ENCODE measurements at places on chromosomes 2 and 18.

- no peak for DNase-seq
Measured at GRCh38 chr18:24632158-24632988, 171.9 kb downstream of the HRH4 start.

DNA sequence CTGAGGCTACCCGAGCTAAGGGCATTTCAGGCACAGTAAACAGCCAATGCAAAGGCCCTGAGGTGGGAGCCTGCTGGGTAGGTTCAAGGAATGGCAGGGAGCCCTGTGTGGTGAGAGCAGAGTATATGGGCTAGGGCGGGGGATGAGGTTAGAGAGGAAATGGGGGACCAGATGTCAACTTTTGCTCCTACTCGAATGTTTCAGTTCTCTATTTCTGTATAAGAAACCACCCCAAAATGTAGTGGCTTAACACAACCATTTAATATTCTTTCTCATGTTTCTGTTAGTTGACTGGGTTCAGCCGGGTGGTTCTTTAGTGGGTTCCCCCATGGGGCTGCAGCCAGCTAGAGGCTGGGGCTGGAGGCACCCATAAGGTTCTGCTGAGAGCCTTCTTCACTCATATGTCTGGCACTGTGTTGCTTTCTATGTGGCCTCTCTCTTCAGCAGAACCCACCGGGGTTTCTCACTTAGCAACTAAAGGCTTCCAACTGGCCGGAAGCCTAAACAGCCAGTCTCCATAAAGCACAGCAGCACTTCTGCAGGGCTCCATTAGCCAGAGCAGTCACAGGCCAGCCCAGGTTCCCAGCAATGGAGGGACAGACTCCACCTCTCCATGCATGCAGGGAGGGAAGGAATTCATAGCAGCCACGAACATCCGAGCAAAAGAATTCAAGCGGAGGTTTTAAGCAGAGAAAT lies 5.6 kb upstream of the ATOH8 start:
- peak; percentile 63 for DNase-seq

- no peak for DNase-seq
Measured at GRCh38 chr18:22983175-22983574, 50.0 kb downstream of the RBBP8 start.

DNA sequence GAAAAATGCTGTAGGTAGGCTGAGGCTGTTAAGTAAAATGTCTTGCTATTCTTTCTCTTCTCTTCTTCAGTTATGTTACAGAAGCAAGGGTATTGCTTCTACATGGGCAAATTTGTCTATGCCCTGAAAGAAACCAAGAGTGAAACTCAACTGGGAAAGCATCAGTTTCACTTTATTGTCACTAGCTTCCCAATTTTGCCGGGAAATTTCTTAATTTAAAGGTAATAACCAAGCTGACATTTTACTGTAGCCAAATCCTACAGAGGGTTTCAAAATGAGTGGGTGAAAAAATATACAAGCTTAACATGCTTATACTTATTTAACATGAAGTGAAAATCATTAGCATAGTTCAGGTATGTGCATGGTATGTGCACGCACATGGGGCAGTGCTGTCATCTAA lies 3.2 kb downstream of the TANK start:
- DNase-seq: no peak

- DNase-seq: no peak
Measured at GRCh38 chr2:54065411-54065810, 50.0 kb upstream of the ACYP2 start.

GRCh38 chr2:211941216-211941747 lies 597.3 kb downstream of the ERBB4 start:
- DNase-seq: no peak

DNA sequence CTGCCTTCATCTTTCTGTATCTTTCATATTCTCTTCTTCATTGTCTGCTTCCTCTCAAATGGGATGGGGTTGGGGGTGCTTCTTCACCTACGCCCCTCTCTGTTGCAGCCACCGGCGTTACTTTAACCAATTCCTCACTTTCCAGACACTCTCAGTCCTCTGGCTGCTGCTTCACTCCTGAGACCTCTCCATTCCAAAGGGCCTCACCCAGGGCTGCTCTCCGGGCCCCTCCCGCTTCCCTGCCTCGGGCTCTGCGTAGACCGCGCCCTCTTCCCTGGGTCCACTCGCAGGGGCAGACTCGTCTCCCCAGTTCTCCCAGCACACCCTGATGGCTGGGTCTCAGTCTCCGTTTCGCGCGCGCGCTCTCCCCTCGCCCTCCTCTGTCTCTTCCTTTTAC lies 926 bp downstream of the SERPINB8 start:
- no peak for DNase-seq

DNA sequence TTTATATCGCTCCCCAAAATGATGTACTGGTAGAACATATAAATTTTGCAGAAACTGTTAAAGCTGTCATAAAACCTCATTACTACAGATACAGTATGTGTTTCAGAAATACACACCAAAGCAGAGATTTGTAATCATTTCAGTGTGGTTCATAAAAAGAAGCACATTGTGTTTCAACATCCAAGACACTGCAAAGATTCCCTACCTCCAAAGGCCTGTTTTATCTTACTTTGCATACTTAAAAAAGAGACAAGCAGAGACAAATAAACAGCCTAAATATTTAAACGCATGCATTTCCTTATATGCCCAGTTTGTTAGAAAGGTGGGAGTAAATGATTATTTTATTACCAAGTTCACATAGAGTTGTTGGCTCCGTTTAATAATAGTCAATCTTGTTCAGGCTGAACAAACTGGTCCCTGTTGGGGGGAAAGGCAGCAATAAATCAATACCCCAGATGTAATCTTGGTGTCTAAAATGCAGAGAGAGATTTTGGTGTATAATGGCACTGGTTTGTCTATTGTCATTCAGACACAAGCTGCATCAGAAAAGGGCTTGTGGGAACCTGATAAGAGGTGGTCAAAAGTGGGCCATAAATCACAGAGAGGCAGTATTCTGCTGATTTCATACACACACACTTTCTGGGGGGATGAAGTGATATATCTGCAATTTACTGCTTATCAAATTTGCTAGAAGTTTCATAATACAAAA lies 321.4 kb upstream of the ETAA1 start:
- no peak for DNase-seq

GRCh38 chr2:68366083-68366560 lies 1.0 kb downstream of the PLEK start:
- no peak for DNase-seq

DNA sequence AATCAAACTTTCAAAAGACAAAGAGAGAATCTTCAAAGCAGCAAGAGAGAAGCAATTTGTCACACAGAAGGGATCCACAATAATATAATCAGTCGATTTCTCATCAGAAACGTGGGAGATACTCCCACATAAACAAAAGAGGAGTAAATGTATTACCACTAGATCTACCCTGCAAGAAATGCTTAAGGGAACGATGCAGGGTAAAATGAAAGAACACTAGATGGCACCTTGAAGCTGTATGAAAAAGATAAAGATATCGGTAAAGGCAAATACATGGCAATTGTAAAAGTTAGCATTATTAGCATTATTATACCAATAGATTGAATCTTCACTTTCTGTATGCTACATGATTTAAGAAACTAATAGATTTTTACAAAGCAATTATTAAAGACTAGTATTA lies 677.0 kb downstream of the SUCLG1 start:
- no peak for DNase-seq

GRCh38 chr2:240974771-240975572 lies 23.4 kb upstream of the SNED1 start:
- no peak for DNase-seq

DNA sequence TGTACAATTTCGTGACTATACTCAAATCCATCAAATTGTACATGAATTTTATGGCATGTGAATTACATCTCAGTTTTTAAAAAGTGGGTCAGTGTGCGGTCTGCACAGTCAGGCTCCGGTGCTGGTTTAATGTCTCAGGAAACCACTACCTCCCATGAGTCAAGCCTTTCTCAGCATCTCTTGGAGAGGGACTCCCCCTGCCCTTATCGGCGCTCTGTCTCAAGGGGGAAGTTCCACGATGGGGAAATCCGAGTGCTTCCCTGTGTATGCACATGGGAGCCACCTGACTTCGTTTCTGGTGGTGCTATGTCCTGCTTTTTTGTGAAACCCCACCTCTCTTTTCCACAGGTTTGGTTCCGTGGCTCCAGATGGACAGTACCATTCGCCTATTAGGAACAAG lies 72.5 kb downstream of the ACOXL start:
- no peak for DNase-seq

DNA sequence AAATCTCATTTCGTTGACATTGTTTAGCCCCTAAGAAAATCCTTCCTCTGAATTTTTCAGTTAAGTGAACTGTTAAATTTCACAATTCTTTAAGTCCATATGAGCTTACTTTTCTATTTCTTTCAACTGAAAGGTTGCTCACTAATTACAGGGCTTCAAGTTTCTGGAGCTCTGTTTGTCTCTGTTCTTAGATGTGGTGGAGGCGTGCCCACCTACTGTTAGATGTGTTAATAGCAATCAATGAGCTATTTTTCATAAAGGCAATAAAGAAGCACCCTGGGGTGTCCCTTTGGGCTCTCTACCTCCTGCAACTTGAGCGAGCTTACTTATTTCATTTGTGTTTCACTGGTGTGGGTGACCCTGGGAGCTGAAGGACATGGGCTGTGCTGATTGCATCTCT lies 25.0 kb downstream of the CREG2 start:
- no peak for DNase-seq

DNA sequence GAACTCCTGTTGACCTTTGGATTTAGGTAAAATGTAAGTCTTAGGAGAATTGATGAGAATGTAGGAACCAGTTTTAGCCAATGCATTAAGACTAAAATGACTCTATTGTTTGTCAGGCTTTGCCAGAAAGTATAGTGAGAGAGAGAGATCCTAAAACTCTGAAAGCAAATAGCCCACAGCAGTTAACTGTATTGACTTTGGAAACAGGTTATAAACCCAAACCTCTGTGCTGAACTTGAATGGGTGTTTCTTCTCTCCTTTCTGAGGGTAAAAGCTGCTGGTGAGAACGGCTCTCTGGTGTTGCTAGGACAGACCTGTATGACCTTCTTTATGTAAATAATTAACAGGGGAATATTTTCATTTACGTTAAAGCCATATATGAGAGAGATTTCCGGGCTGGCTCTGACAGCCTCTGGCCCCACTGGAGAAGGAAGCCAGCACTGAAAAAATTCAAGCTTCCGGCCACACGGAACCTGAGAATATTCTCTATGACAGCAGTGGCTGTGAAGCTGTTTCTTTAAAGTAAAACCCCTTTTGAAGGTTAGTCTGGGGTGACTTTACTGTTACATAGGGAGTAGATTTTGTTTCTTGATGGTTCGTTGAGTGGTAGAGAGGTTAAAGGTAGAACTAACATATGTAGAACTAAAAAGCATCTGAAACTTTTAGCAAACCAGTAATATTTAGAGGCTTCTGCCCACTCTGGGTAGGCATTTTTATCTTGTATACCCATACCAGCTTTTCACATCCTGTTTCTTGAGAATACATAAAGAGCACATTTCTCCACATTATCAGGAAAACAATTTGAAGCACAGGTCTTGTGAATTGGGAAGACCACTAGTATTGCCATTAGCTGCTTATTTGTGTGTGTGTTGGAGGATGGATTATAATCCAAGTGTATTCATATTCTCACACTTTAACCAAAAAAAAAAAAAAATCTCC lies 123.8 kb downstream of the SPTBN1 start:
- no peak for DNase-seq

DNA sequence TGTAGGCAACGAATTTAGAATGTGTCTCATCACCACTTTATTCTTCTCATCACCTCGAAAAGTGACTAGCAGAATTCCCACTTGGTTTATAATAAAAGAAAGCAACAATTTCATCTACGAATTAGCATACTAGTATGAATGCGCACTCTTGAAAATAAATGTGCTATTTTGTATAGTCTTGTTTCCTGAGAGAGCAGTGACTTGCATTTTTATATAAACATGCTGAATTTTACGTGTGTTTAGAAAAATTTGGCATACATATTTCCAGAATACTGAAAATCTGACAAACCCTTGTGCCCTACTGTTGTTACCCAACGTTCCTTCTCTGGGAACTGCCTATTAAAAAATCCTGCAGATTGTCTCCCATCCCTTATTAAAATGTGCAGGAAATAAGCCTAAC lies 786.8 kb downstream of the TSN start:
- DNase-seq: no peak

DNA sequence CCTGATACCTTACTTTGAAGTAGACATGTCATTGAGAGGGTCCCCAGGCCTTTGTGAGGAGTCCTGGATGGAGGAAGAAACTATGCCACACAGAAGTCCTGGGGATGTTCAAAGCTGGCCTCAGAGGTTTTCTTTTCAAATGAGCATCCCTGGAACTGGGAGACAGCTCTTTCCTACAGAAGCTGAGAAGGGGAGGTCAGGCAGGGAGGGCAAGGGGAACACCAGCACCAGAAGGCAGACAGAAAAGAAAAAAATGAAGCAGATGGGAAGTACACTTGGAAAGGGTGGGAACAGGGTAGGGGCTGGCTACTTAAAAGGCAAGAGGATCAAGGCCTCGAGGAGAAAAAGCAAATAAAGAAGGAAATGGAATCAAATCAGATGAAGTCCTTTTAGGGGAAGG lies 120.0 kb downstream of the FMNL2 start:
- no peak for DNase-seq

DNA sequence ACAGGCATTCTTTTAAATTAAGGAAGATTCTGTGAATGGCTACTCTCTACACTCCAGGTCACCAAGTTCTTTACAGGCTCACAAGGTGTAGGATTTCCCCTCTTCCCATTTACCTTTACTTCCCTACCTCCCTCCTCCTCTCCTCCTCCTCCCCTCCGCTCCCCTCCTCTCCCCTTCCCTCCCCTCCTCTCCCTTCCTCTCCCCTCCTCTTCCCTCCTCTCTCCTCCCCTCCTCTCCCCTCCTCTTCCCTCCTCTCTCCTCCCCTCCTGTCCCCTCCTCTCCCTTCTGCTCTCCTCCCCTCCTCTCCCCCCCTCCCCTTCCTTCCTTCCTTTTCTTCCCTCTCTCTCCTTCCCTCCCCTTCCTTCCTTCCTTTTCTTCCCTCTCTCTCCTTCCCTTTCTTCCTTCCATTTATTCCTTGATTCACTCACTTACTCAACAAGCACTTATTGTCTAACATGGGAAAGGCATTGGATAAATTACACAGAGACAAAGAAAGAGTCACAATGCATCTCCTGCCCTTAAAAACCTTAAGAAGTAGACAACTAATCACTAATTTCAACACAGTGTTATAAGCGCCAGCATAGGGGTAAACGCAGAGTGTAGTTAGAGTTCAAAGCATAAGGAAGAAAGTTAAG lies 152.3 kb downstream of the CCDC178 start:
- DNase-seq: no peak

DNA sequence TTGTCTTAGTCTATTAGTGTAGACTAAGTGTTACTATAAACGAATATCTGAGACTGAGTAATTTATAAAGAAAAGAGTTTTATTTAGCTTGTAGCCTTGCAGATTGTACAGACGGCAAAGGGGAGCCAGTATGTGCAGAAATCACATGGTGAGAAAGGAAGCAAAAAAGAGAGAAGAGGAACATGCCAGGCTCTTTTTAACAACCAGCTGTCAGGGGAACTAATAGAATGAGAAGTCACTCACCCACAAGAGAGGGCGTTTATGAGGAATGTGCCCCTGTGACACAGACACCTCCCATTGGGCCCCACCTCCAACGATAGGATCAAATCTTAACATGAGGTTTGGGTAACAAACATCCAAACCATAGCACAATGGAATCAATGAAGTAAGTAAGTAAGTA lies 20.6 kb upstream of the ZNF804A start:
- no peak for DNase-seq

- DNase-seq: peak; percentile 59
Measured at GRCh38 chr2:240501531-240501991, 56.2 kb downstream of the ANKMY1 start.

GRCh38 chr2:221312634-221313033 lies 259.5 kb downstream of the EPHA4 start:
- no peak for DNase-seq

- DNase-seq: no peak
Measured at GRCh38 chr2:121303531-121304263, 18.7 kb upstream of the TFCP2L1 start.

Measured in left forelimb (tissue), 1 donor.